ENCODE measurements at places on chromosomes 6 and 20.

DNA sequence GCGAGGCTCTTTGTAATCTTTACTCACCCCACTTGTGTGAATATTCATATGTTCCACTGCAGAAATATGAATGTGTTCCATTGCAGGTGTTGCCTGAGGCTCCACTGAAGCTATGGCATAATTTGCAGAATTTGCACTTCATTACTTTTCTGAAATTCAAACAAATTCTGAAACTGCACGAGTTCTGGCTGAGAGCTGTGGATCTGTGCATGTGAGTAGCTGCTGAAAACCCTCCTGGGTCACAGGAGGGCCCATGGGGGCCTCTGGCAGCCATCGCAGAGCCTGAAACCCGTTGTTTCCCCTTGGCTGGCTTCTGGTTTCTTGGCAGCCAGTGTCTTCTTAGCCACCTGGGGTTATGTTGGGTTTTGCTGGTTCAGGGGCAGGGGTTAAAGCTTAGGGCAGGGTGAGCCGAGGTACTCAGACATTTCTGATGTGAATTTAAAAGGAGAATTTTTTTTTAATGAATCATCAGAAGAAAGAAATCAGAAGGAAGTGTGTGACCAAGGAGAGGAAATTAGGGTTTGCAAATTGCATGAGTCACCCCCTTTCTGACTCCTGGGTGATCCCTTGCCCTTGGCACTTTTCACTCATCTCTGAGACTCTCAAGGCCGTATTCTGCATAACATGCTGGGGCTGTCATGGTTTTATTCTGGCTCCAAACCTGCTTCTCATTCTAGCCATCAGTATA is 40.6 kb downstream of the TOX2 start:
- DNase-seq: no peak

DNA sequence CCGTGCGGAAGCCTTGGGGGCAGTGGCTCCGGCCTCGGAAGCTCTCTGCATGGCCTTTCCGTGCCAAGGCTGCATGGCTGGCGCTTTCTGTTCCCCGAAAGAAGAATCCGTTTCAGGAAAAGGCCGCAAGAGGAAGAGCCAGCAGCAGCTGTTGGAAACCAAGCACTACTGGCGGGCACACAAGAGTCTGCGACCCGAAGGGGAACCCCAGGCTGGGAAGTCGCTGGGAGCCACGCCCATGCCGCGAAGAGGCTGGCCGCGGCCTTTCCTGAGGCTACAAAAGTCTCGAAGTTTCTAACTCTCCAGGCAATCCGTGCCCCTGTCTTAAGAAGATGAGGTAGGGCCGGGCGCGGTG is at the start of gene CGAS:
Gene CGAS, minus strand, starts transcription at position 191 of the 355 bp plus-strand sequence. Its CDS starts 116 bp downstream, at position 75.
- no peak for DNase-seq

GRCh38 chr6:12436224-12436623 is 146.1 kb downstream of the EDN1 start:
- no peak for DNase-seq

GRCh38 chr6:39812853-39813533 is 20.8 kb downstream of the DAAM2 start:
- DNase-seq: peak; percentile 59

DNA sequence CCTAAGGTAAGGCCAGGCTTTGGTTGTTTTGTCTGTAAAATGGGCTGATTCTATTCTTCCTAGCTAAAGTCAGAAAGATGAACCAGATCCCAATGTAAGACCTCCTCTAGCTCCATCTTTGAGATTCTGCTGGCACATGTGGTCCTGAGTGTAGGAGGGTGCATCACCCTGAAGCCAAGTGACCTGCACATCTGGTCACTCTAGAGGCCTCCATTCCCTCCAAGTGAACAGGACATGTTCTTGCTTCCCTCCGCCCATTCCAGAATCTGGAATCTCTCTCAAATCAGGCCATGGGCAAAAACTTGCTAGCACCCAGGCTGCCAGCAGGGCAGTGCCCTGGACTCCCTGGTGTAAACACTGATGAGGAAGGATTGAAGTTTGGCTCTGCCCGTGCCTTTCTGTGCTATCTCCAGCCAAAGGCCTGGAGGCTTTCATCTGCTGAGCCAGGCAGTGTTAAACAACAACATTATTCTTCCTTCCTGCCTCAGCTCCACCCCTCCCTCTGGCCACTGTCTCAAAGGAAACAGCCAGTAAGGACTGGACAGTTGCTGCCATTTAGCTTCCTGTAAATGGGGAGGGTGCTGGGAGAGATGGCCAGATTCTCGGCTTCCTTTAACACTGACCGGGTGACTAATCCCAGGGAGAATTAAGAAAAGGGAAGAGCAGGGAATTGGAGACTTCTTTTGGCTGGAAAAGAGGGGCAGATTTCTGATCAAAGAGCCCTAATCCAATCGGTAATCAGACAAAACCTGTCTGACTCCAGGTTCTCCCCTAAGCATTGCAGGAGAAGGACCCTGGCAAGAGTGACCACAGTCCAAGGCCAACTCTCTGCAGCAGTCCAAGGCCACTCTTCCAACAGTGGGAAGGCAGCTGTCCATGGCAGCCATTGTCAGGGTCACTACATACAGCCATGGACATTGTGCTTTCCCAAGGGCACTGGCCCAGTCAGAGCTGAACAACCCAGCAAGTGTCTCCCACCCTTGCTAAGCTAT is 19.5 kb upstream of the ADGRF1 start:
- no peak for DNase-seq

GRCh38 chr6:157860505-157860991 is 37.5 kb downstream of the SNX9 start:
- no peak for DNase-seq

GRCh38 chr20:51607170-51607569 is 64.7 kb upstream of the NFATC2 start:
- DNase-seq: no peak

DNA sequence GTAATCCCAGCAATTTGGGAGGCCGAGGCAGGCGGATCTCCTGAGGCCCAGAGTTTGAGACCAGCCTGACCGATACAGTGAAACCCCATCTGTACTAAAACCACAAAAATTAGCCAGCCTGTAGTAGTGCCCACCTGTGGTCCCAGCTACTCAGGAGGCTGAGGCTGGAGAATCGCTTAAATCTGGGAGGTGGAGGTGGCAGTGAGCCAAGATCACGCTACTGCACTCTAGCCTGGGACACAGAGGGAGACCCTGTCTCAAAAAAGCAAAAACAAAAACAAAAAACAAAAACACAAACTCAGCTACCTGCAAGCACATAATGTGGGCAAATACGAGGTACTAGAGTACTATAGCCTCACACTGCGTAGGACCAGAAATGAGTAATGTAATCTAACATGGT is 3.7 kb upstream of the SPATA2 start:
- DNase-seq: no peak

DNA sequence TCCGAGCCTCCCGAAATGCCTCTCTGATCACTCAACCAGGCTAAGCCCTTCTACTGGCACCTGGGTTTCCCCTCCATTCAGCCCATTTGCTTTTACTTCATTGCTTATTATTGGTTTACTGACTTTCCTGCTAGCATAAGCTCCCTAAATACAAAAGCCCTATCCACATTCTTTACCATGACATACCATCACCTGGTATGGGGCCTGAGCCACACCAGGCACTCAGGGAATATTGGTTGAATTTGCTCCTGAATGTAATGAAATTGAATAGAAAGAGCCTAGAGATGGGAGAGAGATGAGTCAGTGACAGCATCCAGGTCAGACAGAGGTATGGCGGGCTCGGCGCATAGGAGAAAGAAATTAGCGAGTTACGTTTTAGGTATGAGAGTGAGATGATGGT is 120.0 kb downstream of the CD164 start:
- DNase-seq: no peak

DNA sequence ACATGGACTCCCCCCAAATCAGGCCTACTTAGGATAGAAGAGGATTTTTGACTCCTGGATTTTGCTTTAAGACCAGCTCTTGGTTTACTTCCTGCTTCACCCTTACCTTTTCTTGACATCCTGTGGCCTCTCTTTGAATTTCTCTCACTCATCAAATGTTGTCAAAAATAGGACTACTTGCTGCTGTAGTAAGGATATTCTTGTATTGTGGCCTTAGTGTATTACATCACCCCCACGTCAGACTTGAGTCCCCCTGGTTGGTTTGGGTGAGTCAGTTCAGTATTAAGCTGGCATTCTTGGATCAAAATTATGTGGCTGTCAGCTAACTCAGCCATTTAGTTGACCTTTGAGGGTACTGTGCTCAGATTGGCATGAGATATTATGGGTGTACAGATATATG is 1.1 kb downstream of the TPX2 start:
- DNase-seq: no peak

- no peak for DNase-seq
Measured at GRCh38 chr6:89098461-89098860, 17.9 kb downstream of the PNRC1 start.

DNA sequence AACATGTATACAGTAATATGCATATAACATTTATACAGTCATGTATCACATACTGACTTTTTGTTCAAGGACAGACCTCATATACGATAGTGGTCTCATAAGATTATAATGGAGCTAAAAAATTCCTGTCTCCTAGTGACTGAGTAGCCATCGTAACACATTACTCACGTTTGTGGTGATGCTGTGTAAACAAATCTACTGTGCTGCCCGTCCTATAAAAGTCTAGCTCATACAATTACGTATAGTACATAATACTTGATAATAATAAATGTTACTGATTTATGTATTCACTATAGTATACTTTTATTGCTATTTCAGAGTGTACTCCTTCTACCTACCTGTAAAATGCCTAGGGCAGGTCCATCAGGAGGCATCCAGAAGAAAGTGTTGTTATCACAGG is 17.4 kb downstream of the SERAC1 start:
- no peak for DNase-seq

- DNase-seq: no peak
Measured at GRCh38 chr6:137768935-137769334, 98.1 kb upstream of the TNFAIP3 start.

- DNase-seq: no peak
Measured at GRCh38 chr20:49698477-49698876, 15.2 kb downstream of the B4GALT5 start.

GRCh38 chr6:16504609-16505008 is 256.7 kb downstream of the ATXN1 start:
- DNase-seq: no peak

GRCh38 chr20:5557123-5557522 is 193.1 kb upstream of the SHLD1 start:
- DNase-seq: peak; percentile 45

DNA sequence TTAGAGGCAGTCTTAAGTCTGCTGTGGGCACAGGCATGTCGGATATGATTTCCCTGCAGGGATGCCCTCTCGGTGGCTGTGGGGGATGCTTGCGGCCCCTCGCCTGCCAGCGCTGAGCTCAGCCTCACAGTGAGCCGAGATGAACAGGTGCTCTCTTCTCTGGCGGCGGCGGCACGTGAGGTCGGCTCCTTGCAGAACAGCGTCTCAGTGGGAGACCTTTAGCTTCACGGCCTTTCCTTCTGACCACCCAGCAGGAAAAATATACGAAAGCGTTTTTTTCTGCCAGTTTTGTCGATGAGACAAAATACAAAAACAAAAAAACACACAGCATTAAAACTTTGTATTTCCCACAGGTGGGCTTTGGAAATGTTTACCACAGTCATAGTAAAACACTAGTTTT is 23.6 kb downstream of the FOXA2 start:
- no peak for DNase-seq

DNA sequence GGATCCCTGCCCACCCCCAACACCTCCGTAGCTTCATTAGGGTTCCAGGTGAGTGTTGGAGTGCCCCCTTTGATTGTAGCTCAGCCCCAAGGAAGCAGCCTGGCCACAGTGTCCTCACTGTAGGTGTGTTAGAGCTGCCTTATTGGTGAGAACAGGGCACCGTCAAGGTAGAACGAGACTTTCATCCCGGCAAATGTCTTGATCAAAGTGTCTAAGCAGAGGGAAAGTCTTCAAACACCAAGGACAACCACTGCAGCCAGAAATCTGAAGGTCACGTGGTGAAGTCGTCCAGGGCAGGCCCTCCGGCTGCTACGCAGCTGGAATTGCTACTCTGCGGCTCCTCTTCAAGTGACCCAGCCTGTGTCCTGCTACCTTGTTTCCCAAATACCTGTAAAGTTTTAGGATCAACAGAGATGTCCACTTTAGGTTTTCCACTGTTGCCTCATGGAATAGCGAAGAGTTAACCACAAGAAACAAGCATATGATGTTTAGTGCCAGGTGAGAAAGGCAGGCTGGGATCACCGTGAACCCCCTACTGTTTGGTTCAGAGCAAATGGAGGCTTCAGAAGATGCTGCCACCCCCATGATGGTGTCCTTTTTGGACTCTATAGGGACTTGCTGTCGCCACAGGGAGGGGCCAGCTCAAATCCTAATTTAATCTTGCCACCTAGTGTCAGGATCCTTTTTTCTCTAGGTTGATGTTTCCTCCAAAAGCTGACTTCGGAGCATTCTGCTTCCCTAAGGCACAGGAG is 1.7 kb upstream of the DLL1 start:
- peak; percentile 78 for DNase-seq

DNA sequence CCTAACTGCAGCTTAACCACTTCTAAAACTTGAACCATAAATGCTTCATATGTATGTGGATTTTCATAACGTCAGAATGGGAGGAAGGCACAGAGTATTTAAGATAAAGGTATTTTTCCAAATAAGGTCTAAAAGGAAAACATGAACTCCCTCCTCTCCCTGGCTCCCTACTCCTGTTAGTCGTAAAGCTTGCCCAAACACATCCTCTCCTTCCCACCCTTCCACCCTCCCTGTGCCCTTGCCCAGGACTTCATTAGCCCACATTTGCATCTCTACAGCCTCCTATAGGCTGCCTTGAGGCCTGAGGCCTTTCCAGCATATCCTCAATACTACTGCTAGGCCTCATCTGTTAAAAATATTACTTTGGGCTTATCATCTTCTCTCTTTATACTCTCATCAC is 17.1 kb upstream of the SMIM13 start:
- no peak for DNase-seq

DNA sequence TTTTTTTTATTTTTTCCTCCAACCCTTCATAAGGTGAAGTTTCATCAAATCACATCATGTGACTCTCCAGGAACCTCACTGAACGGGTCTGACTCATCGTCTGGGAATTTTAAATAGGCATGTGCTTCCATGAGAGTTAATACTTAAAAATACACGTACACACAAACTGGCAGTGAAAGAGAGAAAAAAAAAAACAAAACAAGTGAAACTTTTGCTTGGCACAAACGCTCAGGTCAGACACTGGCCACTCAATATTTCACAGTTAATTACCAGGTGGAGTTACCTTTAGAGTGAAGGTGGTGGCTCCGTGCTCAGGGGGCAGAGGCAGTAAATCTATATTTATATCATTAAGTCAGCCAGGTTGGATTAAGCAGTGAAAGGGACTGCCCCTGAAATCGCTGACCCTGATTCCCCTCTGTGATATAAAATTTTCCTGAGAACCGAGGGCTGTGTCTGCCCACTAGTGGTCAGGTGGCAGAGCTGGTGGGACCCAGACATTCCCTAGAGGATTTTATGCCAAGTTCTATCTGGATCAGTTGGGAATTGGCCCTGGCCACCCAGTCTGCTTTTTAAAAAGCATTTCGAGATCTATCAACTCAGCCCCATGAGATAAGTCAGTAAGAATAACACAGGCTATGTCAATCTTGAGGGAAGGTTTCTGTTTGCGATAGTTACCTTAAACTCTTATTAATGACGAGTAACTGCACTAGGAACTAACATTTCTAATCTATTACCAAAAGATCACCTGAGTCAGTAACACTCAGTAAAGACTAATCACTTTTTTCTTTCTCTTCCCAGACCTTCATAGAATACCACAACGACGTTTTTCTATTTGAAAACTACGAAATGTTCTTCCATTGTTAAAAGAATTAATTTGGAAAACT is 259.1 kb downstream of the HDGFL1 start:
- DNase-seq: peak; percentile 84
